Hematopoietic multipotent progenitor cell treated with erythropoietin and hydrocortisone succinate and interleukin-3 and kit ligand, for 8 days (in vitro differentiated cells): ENCODE measurements at places on chromosomes 16 and 17.

DNA sequence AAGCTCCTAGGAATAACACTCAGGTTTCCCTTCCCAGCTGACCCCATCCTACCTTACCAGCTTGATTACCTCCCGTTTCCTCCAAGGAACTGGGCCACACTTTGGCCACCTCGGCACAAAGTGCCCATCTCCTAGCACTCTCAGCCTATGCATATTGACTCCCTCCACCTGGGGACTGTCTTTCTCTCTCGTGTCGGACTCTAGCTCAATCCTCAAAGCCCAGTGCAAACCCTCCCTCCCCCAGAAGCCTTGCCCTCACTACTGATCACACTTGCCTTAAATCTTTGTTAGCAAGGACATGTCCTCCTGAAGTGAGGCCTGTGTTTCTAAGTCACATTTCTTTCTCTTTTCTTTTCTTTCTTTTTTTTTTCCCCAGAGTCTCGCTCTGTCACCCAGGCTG, 2.6 kb upstream of the RAB26 start:
- DNase-seq, result no peak

DNA sequence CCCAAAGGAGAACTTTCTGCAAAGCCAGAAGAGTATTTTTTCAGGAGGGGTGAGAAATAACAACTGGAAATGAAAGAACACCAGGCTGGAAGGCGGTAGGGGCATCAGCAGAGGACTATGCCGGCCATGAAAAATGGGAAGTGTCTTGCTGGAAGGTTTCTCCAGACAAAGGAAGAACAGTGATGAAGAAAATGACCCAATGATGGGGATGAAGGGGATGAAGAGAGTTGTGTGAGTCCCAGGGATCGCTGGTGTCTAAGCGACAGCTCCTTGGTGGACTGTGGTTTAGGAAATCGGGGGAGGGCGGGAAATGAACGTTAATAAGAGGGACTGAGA, 623 bp downstream of the TTLL6 start:
- no peak for DNase-seq

GRCh38 chr17:51121620-51122472, 1.2 kb upstream of the SPAG9 start:
- DNase-seq, result peak; percentile 97

DNA sequence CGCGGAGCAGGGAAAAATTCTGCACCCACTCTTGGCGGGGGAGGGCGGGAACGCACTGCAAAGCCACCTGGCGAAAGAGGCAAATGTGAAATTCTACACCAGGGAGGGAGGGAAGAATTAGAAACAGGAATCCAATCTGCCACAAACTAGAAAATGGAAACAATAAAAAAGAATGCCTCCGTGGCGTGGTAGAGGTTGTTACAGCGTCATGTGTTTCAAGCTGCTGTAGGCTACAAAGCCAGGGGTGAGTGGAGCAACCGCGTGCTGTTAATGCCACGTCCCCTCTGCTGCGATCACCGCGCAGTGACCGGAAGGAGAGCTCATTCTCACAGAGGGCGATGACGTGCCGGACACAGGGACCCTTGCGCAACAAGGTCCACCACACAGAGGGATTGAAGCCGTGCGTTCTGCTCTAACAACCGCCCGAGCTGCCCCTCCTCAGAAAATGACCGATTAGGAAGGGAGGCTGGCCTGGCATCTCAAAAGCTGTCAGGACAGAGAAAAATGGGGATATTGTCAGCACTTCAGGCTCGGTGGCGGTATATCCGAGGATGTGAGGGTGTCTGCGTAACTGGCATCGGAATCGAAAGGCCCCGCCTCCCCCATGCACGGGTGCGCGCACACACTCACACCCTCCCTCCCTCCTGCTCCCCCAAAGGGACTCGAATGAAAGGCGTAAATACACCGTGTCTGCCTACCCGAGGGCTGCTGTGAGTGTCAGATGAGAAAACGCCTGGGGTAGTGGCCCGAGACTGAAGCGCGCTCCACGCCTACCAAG, 70.8 kb upstream of the TNRC6C start:
- peak; percentile 9 for DNase-seq

GRCh38 chr17:57671667-57672632, 73.1 kb downstream of the CCDC182 start:
- peak; percentile 73 for DNase-seq

DNA sequence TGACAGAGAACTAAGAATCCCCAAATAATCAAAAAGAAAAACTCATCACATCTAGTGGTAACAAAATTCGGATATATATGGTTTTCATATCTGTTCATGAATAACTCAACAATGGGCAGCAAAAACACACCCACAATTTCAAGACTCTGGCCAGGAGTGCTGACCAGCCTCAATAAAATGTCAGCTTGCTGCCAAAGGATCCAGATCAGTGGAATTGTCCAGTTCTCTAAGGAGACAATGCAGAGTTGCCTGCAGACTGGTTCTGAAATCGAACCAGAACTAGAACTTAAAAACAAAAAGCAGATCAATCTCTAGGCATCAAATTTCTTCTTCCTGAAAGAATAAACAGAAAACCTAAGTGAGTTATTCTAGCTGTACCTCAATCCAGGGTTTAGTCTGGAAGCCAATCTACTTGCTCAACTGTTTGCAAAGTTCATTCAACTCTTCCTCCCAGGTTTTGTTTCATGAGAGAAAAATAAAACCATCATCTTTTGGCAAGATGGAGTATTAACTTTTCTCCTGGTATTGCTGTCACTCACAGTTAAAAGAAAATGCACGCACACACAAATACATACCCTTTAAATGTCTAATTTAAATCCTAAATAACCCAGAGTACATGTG, 61.0 kb downstream of the CFDP1 start:
- no peak for DNase-seq

DNA sequence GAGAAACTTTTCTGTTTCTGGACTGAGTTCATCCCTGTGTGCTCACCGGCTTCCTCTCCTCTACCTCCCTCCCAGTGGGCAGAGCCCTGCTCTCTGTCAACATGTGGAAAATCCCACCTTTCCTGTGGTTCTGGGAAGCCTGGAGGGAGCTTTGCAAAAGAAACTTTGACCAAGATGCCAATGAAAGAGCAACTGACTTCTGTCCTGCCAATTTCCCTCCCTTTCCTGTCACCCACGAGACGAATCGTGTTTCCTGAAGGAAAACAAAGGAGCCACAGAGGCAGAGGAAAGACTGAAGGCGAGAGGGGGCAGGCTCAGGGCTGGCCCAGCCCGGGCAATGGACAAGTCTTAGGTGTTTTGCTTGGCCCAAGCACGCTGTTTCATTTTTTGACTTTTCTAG, 82.8 kb downstream of the PLCG2 start:
- no peak for DNase-seq

DNA sequence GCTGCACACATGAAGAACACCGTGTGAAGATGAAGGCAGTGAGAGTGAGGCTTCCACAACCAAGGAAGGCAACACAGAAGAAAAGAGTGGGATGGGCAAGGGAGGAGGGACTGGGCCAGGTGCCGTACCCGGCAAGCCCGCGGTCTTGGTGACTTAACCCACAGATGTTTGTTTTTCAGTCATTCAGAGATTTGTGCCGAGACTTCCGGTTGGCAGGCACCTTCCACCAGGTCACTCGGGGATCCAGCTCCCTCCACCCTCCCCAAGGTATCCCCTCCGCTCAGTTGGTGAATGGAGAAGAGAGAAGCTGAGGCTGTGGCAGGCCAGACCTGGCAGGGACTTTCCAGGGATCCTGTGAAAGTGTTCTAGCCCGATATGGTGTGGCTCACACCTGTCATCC, 4.9 kb upstream of the KREMEN2 start:
- DNase-seq, result no peak

GRCh38 chr16:4795828-4796572, 831 bp downstream of the SMIM22 start:
- DNase-seq, result no peak

GRCh38 chr17:16418685-16419068, 3.3 kb downstream of the TRPV2 start:
- peak; percentile 25 for DNase-seq

GRCh38 chr17:77476931-77477805, 336.4 kb downstream of the SEC14L1 start:
- no peak for DNase-seq

GRCh38 chr16:85446951-85447692, 166.0 kb upstream of the GSE1 start:
- DNase-seq, result no peak

- no peak for DNase-seq
Observed at GRCh38 chr16:4295581-4295980, 20.3 kb upstream of the GLIS2 start.

GRCh38 chr16:66751992-66752322, 548 bp upstream of the DYNC1LI2 start:
- DNase-seq, result no peak

- DNase-seq, result no peak
Observed at GRCh38 chr16:83244057-83244456, 563.7 kb upstream of the HSBP1 start.

- peak; percentile 30 for DNase-seq
Observed at GRCh38 chr16:11742093-11742535, 543 bp downstream of the TXNDC11 start.

DNA sequence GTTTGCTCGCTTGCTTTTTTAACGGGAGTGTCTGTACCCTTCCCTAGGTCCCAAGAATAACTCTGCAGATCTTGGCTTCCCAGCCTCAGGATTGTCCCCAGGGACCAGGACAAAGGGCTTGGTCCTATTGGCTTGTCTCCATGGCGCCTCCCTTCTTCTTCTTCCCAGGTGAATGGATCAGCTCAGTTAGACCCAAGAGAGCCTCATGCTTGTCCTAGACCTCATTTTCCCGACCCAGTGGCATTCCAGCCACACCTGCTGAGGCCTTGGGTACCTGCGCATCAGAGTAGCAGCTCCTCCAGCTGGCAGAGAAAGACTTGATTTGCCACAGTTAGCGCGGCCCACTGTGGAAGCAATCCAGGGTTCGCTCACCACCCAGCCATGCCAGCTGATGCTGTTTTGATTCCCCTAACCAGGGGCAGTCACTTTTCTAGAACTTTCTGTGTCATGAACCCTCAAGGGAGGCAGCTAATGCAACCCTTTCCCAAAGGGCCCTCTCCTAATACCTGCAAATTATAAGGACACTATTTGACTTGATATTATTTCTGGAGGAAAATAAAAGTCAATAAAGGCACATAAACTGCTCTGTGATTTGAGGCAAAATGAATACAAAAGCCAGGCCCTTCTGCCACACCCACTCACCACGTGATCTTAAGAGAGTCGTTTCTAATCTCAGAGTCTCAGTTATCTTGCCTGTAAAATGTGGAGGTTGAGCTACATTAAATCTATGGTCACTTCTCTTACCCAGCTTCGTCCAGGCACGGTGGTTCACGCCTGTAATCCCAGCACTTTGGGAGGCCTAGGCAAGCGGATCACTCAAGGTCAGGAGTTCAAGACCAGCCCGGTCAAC, 13.9 kb downstream of the GPR142 start:
- peak; percentile 16 for DNase-seq

- peak; percentile 35 for DNase-seq
Observed at GRCh38 chr17:4815043-4815675, 8.2 kb downstream of the PLD2 start.

GRCh38 chr16:63005356-63005755, 969.1 kb upstream of the CDH8 start:
- no peak for DNase-seq

- no peak for DNase-seq
Observed at GRCh38 chr16:86398622-86399021, 111.7 kb upstream of the FOXF1 start.

DNA sequence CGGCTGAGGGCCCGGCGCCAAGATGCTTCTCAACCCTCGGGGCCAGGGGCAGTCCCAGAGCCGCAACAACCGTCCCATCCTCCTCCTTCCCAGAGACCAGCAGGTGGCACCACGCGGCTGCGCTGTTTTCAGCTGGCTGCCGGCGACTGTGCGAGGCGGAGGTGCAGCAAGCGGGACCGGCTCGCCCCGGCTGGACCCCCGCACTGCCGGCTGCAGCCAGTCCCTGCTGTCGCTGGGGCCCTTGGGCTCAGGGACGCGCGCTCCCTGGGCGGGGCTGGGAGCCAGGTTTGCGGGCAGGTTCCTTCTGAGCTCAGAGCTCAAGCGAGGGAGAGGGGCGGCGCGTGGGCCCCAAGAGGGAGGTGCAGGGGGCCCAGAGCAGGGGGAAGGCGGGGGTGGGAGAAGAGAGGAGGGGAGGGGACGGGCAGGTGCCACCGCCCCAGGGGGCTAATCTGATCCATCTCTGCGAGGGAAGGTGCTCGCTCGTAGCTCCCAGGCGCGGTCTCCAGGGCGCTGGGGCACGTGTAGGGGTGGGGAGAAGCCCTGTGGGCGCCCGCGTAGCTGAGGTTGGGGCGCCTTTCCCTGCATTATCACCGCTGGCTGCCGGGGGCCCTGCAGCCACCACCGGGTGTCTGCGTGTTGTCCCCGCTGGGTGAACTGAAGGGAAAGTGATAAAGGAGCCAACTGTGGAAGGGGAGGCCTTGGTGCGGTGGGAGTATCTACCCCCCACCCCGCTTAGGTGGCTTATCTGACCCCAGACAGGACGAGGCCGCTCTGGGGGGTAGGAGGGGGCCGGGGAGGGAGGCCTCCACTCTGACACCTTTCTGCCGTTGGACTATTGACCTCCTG, 24.2 kb downstream of the STAT5A start:
- peak; percentile 95 for DNase-seq

GRCh38 chr16:88772871-88773811, 11.9 kb downstream of the PIEZO1 start:
- DNase-seq, result no peak

GRCh38 chr17:39408360-39408759, 6.9 kb upstream of the FBXL20 start:
- no peak for DNase-seq

- no peak for DNase-seq
Observed at GRCh38 chr16:797120-797420, 3.5 kb downstream of the GNG13 start.
